SW 1271 (cell line): ENCODE measurements at places on chromosomes 11 and 22.
A peak's percentile ranks its signal among the peaks of the same experiment; 100 is the strongest.

GRCh38 chr11:121670266-121670665 is 217.5 kb upstream of the SORL1-AS1 start:
- DNase-seq: no peak

GRCh38 chr11:126140201-126140925 is 71.1 kb downstream of the RPUSD4 start:
- DNase-seq: no peak

GRCh38 chr11:14327116-14327515 is 31.9 kb downstream of the RRAS2 start:
- DNase-seq: no peak

GRCh38 chr22:28172892-28173670 is 254.0 kb upstream of the PITPNB start:
- DNase-seq: no peak

GRCh38 chr11:75616281-75616680 is 52.6 kb downstream of the MAP6 start:
- DNase-seq: no peak

DNA sequence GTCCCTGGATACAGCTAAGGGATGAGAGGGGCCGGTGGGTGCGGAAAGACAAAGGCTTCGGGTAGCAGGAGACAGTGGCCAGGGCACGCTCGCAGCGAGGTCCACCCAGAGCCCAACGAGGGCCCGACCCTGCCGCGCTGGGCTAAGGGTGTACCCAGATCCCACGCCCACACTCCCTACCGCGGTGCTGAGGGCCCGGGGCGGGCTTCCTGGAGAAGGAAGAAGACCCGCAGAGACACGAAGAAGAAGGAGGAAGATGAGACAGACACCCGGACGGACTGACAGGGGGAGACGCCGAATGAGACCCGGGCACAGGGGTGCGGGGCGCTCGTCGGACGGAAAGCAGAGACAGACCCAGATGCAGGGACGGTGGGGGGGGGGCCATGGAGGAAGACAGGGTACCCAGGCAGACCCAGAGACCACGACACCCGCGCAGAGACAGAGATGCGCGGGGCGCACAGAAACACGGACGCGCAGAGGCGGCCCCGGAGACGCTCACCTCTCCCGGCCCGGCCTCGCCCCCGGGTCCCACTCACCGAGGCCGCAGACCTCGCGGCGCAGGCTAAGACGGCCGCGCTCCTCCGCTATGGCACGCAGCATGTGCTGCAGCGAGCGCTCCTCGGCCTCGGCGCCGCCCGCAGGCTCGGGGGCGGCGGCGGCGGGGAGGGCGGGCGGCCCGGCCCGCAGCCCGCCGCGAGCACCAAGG is 437 bp downstream of the KIAA0930 start:
- DNase-seq: no peak

GRCh38 chr11:6440906-6441358 is at the start of gene HPX:
Gene HPX, minus strand, starts transcription at chr11:6440987. Its CDS starts 24 bp downstream, at chr11:6440963.
- no peak for DNase-seq

- DNase-seq: no peak
Observed at GRCh38 chr11:3922056-3922455, 66.6 kb downstream of the STIM1 start.

GRCh38 chr11:86214710-86215109 is 29.8 kb upstream of the EED start:
- DNase-seq: no peak

GRCh38 chr22:40491990-40492631 is 121.7 kb downstream of the SGSM3 start:
- DNase-seq: no peak

GRCh38 chr11:123181075-123181474 is 14.0 kb downstream of the CLMP start:
- DNase-seq: no peak

GRCh38 chr11:17642370-17642769 is 77.0 kb upstream of the MYOD1 start:
- DNase-seq: no peak

DNA sequence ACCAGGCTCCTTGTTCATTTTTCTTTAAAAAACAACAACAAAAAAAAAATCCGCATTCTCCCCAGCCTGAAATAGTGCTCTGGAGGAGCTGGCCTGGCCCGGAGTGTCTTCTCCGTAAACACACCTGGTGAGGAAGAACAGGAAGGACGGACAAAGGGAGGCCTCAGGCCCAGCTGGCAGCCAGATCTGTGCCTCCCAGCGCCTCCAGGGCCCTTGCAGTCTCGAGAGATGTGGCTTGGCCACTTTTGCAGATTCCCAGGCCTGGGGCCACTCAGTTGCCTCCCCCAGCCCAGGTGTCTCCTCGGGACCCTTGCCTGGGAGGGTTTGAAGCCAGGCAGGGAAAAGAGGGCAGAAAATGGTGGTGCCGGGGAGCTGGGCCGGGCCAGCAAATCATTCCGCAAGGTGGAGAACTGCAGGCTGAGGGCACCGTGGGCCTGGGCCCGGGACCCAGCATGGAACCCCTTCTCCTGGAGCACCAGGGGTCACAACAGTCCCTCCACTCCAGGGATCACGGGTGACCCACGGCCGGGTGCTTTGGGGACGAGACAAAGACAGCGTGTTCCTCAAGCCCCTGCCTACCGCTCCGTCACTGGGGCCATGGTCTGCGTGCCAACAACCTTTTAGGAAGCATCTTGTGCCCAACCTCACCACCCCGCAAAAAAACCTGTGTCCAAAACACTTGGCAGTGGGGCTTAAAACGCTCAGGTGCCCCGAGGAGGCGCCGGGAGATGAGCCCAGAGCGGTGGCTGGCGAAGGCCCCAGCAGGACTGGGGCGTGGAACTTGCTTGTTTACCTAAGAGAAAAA is 67.1 kb upstream of the WNT7B start:
- no peak for DNase-seq

- no peak for DNase-seq
Observed at GRCh38 chr11:86938203-86938899, 16.8 kb downstream of the FZD4 start.

DNA sequence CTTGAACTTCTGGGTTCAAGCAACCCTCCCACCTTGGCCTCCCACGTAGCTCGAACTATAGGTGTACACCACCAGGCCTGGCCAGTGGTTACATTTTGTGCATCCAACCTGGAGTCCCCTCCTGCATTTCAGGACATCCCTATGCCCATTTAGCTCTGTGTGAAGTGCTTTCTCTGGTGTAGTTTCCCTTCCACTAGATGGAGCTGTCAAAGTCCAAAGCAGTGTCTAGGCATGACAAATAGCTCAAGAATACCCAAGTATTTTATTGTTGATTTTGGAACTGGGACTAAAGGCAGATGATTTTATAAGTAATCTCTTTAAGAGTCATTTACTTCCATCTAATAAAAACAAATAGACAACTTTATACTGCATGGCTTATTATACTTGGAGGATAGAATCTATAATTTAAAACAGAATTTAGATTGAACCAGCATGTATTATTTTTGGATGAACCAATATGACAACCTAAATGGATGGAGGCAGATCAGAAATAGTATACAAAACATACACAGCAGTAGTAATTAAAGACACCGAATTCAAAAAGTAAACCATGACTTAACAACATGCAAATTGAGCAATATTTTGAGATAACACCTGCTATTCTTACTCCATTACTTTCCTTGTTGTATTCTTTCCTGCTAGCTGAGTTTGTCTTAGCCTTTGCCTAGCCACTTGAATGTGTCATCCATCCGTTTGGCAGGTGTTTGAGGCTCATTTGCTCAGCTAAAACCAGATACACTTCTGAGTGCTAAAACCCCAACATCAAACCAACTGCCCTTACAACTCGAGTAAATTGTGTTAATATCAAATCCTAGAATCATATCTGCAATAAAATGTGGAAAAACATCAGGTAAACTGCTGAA is 37.7 kb downstream of the EIF4ENIF1 start:
- DNase-seq: peak; percentile 31
